SIG-M5 (cell line): ENCODE measurements at places on chromosomes 5 and 9.

GRCh38 chr5:124660229-124661093 lies 86.0 kb downstream of the ZNF608 start:
- no peak for DNase-seq

- no peak for DNase-seq
Measured at GRCh38 chr9:76218886-76219445, 175.3 kb downstream of the RFK start.

DNA sequence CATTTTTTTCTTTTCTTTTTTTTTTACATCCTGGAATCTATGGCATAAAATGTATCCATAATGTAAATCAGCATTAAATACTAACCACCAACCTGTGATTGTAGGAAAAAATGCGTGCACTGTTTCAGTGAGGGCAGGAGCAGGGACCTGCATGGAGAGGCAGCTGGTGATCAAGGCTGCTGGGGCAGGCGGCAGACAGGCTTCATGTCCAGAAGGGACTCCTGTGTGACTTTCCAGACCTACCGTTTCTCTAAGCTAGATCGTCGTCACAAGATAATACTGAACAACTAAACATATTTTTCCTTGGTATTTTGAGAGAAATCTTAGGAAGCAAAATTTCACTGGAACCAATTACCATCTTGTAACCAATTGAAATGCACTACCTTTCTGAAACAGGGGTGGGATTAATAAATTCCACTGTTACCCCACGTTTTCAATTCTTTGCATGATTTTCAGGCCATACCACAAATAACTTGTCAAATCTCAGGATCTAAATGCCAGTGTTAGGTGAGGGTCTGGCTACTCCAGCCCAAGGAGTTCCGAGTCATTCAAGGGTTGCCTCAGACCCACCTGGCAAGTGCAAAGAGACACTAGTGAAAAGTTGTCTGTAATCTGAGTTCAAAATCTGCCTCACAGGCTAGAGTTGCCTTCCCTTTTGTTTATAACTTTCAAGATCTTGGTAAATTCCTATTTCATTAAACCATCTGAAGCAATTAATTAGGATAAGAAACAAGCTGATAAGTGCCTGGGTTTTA lies 198.2 kb downstream of the SEMA5A start:
- DNase-seq = no peak

DNA sequence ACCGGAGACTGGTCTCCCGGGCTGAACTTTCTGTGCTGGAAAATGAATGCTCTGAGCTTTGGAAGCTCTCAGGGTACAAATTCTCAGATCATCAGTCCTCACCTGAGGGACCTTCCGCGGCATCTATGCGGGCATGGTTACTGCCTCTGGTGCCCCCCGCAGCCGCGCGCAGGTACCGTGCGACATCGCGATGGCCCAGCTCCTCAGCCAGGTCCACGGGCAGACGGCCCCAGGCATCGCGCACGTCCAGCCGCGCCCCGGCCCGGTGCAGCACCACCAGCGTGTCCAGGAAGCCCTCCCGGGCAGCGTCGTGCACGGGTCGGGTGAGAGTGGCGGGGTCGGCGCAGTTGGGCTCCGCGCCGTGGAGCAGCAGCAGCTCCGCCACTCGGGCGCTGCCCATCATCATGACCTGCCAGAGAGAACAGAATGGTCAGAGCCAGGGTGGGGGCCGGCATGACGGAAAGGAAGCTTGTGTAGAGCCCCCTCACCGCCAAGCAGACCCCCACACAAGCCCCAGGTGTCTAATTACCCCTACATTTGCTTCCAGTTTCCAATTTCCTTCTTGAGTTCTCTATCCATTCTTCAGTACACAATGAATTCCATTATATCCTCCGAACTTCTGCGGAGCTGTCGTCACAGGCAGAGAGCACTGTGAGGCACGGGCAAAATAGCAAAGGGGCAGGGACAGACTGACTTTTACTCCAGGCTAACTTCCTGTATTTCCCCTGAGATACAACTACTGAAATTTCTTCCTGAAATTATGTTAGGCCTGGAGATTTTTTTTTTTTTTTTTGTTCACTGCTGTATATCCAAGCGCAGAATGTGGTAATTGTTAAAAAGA lies 23.2 kb downstream of the CDKN2A start:
- no peak for DNase-seq
